ENCODE measurements at places on chromosomes 7 and 10.
A peak's percentile ranks its signal among the peaks of the same experiment; 100 is the strongest.

- no peak for DNase-seq
Observed at GRCh38 chr7:95917634-95918033, 145.3 kb downstream of the DYNC1I1 start.

- no peak for DNase-seq
Observed at GRCh38 chr10:71534568-71535194, 138.0 kb downstream of the CDH23 start.

GRCh38 chr10:103478671-103479070 is 369 bp downstream of the CALHM3 start:
- DNase-seq, result no peak

DNA sequence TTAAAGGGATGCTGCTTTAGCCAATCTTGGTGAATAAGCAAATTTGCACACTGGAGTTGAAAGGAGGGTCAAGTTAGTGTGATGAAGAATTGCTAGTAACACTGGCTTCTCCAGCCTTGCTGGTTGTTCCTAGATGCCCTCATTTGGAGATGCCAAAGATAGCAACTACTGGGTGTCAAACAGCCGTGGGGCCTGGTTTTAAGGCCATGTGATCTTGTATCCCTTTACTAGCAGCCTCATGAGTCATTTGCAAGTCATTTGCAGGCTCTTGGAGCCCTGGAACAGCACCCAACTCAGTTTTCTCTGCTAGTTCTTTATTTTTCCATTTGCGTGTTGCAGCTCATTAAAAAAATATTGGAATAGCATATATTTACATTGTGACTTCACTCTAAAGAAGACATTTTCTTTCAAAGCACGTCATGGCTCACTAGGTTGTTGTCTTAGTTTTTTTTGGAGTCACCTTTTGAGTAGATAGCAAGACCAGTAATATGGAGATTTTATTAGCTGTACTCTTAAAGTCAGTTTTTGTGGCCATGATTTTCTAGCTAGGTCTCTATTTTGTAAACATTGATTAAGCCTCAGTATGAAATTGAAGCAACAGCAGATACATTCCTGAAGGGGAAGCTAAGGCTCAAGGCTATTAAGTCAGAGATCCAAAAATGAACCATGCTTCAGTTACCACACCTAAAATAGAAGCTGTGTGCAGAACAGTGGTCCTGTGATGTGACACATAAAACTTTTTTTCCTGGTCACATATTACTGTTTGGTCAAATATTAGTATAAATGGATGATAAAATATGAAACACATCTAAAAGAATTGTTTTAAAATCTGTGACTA is 1.3 kb downstream of the LSMEM1 start:
- peak; percentile 89 for DNase-seq

DNA sequence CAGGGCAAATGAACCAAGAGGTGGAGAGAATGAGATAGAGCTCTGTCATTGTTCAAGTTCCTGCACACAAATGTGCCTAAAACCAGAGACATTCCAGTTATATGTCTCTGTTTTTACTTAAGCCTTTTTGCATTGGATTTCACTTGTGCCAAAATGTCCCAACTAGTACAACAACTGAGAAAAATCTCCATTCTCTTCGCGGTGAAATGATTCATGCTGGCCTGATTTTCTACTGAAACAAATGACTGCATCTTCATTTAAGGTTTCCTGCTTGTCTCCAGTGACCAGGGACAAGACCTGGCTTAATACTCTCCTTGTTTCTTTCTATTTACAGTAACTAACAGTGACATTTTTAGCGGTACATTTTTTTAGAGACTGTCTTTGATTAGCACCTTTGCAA is 714.9 kb downstream of the KCNMA1 start:
- DNase-seq, result peak; percentile 6

DNA sequence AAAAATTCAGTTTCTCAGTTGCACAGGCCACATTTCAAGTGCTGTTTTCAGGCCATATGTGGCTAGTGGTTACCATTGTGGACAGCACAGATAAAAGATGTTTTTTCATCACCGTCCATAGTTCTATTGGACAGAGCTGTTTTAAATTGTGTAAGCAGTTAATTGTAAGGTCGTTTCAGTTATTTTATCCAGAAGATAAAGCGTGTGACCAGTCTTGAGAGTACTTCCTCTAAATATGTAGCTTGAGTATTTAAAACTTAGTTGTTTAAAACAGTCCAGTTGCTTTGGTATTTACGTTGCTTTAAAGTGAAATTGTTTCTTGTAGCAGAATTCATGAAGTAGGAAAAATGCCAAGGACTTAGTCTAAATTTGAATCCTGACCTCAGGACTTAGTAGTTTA is 66.9 kb downstream of the ZNRF2 start:
- DNase-seq, result no peak

DNA sequence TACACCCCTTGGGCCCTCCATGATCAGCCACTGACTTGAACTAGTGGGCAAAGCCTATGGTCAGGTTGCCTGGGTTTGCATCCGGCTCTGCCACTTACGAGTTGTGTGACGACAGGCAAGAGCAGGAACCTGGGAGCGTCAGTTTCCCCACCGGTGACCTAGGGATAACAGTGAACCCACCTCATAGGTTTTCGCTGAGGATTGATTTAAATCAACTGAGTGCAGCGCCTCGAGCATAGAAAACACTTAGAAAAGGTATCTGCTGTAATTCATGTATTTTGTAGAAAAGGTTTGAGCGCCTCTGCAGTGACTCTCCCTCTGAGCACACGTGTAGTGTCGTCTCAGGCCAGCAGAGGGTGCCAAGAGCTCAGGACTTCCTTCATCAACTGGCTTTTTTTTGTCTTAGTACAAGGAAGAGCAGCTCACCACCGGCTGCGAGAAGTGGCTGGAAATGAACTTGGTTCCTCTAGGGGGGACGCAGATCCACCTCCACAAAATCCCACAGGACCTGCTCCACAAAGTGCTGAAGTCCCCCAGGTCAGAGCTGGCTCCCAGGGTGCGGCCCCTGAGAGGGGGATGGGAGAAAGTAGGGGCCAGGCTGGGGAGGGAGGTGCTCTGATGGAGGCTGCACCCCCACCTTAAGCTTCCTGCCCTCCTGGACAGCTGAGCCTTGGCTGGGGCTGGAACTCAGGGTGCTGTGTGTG is 27.7 kb downstream of the BTBD16 start:
- peak; percentile 77 for DNase-seq

- peak; percentile 15 for DNase-seq
Observed at GRCh38 chr7:141262101-141263090, 188.5 kb downstream of the TMEM178B start.

DNA sequence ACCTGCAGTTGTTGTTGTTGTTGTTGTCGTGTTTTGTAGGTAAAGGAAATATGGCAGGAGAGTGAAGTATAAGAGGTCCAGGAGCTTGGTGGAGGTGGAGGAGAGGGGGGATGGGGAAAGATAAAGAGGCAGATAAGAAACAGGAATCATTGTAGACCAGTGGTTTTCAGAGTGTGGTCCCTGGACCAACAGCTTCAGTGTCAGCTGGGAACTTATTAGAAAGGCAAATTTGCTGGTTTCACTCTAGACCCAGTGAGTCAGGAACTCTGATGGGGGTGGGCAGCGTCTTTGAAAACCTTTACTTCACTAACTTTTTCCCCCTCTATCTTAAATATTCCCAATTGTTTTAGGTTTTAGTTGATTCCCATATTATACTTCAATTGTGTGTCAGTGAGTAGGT is 241.5 kb downstream of the AUTS2 start:
- no peak for DNase-seq

DNA sequence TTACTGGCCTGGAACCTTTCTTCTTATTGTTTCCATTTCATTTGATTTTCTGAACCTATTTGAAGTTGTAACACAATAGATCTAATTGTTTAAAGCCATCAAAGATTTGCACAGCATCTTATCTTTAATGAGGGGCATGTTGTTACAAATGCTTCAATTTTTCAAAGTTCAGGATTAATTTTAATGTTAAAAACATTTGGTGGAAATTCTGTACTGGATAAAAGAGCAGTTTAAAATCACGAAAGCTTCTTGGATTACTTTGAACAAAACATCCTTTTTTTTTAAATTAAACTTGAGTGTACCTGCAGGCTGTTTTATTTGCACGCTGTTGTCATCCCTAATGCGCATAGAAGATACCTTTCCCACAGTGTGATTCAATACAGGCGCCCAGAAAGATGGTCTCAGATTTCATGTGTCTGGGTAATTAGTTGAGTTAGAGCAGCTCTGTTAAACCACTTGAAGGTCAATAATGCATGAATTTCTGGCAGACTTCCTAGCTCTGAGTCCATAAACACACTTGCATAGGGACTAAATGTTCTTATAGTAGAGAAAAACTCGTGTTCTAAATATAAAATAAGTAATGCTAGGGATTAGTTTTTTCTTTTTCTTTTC is 29.3 kb upstream of the DDX50 start:
- peak; percentile 84 for DNase-seq

DNA sequence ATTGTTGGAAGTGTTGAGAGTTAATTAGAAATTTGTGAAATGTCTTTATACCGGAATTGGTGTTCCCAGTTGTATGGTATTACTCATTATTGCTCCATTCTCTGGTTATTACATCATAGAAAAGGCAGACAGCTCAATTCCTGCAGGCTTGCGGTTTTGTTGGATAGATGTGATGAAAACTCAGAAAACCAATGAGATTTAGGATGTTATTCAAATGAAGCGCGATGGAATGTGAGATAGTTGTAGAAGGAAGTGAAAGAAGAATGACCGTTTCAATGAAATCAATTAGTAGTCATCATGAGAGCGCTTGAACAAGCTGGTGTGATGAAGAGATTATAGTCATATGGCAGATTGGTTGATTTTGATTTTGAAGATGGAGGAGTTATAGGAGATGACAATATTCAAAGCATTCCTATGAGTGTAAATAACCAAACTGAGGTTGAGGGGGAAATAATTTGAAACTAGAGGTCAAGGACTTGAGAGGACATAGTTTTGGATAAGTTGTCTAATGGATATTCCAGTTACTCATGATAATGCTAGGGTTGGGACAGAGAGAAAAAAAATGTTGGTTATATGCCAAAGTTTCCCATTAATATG is 991.5 kb downstream of the NRG3 start:
- DNase-seq, result peak; percentile 70

DNA sequence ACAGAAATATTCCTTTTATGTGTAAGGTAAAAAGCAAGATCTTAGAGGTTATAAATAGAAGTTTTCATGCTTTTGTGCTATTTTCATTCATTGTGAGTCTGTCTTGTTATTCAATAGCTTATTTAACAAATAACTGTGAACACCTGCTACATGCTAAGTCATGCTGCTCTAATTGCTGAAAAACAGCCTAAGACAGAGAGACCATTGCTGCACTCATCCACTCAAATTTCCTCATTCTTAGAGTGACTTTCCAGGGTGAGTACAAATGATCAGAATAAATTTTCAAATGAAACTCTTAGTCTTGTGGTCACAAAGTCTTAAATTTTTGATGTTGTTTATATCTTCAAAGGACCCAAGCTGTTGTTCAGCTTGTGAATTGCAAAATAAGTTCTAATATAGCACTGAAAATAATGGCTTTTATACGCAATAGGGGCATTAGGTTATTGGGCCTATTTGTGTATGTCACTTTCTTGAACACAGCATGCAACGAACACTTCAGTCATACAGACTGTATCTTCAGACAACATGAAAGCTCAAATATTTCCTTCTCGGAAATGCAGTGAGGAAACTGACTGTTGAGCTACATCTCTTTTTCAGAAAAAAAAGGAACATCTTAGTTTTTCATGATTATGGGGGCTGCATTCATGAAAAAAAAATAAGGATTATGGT is 247.9 kb upstream of the PCDH15 start:
- DNase-seq, result no peak

GRCh38 chr10:117306674-117307073 is 65.8 kb downstream of the SLC18A2 start:
- no peak for DNase-seq

DNA sequence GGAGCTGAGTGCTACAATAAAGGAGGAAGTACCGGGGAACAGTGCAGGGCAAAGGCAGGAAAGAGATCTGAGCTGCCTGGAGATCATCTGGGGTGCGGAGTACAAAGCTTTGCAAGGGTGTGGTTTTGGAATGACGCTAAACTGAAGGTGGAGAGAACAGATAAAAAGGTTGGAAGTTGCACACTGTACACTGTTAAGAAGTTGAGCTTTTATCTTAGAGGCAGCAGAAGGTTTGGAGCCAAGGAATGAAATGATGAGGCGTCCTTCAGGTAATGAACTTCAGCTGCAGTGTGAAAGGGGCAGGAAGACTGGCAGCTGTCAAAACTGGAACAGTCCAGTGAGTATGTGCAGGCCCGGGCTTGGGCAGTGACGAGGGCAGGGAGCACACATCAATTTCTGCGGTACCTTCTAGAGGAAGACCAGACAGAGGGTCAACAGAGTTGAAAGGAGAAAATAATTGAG is 7.2 kb upstream of the ANKRD61 start:
- no peak for DNase-seq

- peak; percentile 82 for DNase-seq
Observed at GRCh38 chr7:135320268-135320667, 86.6 kb downstream of the STRA8 start.

- no peak for DNase-seq
Observed at GRCh38 chr7:5322621-5323410, 40.1 kb downstream of the SLC29A4 start.

DNA sequence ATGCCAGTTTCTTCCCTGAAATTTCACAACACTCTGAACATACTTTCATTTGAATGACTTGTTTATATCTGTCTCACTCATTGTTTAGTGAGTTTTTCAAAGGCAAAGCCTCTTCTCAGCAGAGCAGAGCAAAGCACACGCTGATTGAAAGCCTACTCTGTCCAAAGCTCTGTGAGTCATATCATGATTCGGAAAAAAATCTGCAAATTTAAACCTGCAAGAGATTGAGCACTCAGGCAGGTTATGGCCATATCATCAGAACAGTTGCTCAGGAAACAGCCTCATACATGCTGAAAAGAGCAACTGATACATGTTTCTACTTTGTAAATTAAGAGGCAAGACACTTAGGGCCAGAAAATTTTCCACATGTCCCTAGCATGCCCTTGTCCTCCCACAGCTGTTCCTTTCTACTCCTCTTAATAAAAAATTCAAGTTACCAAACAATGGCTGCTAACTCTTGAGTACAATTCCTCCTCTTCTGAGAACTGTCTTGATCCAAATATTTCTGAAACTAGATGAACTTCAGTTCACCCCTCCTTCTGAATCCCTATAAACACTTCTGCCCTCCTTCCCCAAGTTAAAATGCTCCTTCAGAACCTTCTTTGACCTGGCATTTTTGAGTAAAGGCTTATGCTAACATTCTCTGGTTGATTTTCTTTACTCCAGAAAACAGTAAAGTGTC is 140.6 kb upstream of the HPS1 start:
- DNase-seq, result peak; percentile 33

DNA sequence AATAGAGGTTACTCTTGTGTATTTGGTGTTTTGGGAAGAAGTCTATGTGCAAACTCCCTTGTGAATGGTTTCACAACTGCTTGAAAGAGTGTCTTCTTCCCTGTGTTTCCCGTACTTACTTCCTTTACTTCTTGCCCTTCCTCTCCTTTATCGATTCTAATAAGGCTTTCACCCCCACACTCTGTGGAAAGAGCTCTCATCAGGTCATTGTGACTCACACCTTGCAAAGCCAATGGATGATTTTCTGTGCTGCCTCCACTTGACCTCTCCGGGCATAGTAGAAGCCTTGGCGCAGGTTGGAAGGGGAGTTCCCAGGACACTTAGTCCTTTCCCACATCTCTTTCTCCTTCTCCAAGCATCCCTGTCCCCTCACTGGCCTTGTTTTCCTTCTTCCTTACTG is 6.2 kb upstream of the TSPAN15 start:
- DNase-seq, result peak; percentile 66
